Stimulated activated CD4-positive, alpha-beta T cell treated with anti-CD3 and anti-CD28 coated beads, Interleukin-12 subunit alpha, Interleukin-12 subunit beta, amount 100 ng/mL, for 4 hours (primary cell): ENCODE measurements at places on chromosomes 3 and 15.

DNA sequence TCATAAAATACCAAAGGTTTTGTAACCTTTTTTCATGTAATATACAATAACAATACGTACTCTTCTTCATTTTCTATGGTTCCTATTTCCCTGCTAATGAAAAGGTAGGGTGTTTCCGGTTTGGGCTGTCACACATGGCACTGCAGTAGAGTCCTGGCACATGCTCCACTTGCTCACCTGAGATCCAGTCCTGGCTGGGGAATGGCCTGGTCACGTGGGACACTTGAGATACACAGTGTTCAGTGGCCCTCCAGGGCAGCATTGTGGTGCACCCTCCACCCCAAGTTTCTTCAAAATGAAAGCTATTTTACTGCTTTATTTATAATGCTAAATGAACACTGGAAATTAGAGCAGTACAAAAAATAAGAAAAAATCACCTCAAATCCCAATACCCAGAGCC is 23.2 kb downstream of the MRPS25 start:
- no peak for DNase-seq

DNA sequence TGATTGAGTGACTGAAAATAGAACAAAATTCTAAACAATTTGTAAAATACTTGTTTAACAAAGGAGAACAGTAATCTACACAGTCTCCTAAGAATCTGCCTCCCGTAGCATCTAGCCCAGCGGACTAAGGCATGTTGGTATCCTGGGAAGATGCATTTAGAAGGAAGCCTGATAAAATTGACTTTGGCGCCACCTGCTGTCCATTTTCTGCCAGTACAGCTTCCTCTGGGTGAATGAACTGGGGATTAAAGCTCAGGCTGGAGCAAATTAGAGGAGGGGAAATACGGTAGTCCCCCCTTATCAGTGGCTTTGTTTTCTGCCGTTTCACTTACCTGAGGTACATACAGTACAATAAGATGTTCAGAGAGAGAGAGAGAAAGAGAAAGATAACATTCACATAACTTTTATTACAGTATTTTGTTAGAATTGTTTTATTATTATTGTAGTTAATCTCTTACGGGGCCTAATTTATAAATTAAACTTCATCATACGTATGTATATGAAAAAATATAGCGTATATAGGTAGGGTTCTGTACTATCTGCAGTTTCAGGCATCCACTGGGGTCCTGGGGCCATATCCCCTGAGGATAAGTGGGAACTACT is 191.6 kb downstream of the GAP43 start:
- DNase-seq = peak; percentile 65

GRCh38 chr15:78069462-78070029 is 8.0 kb downstream of the TBC1D2B start:
- no peak for DNase-seq

DNA sequence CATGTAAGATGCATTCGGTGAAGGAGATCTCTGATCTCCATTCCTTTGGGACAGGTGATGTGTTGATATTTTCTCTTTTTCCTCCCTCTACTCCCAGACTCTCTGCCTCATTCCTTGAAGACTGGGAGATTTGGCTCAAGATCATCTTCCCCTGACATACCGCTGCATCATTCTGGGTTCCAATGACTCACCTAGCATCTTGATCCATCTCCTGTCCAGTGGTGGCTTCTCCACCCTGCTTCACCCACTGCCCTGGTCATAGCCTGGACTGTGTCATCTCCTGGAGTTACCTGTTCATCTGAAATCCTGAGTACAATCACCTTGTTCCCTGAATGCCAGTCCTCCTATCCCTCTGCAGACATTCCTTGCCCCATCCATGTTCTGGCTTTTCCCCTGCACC is 57.4 kb upstream of the TRAK1 start:
- no peak for DNase-seq

- no peak for DNase-seq
These were observed 41.3 kb upstream of the ROBO1 start for GRCh38 chr3:79809106-79809505.
